Naive B cell (primary cell): ENCODE measurements at places on chromosomes 1 and 21.
A peak's percentile ranks its signal among the peaks of the same experiment; 100 is the strongest.

GRCh38 chr1:76500116-76500515, 367.2 kb upstream of the ST6GALNAC5 start:
- no peak for DNase-seq

GRCh38 chr1:160032165-160032820, 503 bp upstream of the PIGM start:
- peak; percentile 18 for DNase-seq

- DNase-seq: no peak
These were observed 747 bp downstream of the ADAMTS1 start for GRCh38 chr21:26844258-26845065.

- no peak for DNase-seq
These were observed 108.0 kb downstream of the TAS1R2 start for GRCh38 chr1:18751425-18751824.

DNA sequence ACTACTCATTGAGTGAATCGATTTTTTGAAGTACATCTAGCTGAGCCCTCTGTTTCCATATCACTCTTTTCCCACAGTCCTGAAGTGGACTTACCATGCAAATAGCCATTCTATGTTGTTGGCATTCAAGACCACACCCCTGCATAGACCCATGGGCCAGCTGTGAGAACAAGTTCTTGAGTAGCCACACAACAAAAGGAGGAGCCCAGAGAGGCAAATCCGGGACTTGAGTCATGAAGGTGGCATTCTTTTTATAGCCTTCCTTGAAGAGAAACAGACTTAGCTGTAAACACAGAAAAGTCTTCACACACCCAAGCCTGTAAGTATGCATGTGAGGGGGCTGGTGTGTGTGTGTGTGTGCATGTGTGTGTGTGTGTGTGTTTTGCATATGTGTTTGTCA, 13.8 kb upstream of the SPRR5 start:
- no peak for DNase-seq

- no peak for DNase-seq
These were observed 37.1 kb downstream of the EIF2B3 start for GRCh38 chr1:44949286-44949685.

- no peak for DNase-seq
These were observed 78.7 kb downstream of the TYW3 start for GRCh38 chr1:74811436-74812179.

DNA sequence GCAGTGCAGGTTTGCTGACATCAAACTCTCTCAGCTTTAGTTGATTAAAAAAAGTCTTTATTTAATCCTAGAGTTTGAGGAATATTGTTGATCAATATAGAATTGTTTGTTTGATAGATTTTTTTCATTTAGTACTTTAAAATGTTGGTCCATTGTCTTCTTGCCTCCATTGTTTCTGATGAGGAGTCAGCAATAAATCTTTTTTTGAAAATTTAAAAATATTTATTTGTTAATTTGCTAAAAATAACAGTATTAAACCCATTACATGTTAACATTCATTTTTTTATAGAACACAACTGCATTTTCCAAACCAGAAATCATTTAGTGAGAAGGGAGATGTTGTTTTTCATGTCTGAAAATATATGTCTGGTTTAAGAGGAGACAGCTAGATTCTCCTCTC, 173.8 kb upstream of the USP24 start:
- no peak for DNase-seq

GRCh38 chr1:66341446-66342089, 192.4 kb upstream of the SGIP1 start:
- DNase-seq: no peak

DNA sequence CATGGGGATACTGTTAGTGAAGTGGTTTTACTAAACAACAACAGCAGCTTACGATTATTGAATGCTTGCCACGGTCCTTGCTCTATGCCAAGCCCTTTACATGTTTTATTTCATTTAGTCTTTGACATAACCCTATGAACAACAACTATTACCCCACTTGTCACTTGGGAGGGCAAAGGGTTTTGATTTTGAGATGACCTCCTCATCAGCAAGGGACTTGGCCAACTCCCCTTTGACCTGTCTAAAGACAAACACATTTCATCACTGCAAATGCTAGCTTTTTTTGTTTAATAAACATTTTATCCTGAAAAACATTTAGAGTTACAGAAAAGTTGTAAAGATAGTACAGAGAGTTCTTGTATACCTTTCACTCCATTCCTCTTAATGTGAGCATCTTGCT, 152.5 kb upstream of the WNT4 start:
- DNase-seq: no peak

DNA sequence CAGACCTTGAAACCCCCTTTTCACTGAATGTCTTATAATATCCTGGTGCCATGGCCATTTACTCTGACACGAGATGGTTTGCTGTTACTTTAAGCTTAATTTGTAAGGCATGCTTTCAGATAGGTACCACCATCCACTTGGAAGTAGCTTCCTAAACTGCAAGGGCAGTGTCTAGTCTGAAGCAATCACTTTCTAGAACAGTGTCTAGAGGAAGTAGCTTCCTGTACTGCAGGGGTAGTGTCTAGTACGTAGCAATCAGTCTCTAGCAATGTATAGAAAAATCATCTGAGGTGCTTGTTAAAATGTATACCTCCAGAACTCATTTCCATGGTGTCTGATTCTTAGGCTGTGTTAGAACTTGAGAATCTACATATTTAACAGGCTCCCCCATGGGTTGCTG, 42.5 kb downstream of the ZBTB40 start:
- no peak for DNase-seq

GRCh38 chr1:230218667-230219066, 151.6 kb downstream of the GALNT2 start:
- no peak for DNase-seq

DNA sequence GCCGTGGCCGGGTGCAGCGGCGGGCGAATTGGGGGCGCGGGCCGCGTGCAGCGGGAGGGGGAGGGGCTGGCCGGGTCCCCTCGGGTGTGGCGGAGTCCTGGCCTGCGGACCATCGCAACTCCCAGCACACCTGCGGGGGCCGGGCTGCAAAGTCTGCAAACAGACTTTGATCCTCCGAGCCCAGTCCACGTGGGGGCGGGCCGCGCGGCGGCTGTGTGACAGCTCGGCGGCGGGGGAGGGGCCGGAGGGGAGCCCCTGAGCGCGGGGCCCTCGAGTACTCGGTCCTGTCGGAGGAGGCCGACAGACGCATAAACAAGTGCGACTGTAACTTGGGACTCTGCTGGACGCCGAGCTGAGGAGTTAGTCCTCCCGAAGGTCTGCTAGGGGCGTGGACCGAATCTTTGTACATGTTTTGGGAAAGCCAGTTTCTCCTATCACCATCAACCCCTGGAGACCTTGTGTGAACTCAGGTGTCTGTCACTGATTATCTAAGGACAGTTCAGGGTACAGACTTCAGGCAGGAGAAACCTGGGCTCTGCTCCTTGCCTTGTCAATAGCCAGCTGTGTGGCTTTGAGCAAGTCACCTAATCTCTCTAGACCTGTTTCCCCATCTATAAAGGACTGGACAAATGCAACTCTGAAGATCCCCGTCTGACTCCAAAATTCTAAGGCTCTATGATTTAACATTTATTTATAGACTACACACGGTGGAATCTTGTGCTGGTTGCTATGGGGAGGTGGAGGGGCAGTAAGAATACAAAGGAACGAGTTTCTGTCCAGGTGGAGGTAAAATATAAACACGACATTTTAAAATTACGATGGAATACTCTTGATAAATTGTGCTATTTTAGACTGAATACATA, 710 bp upstream of the SLC30A1 start:
- no peak for DNase-seq

DNA sequence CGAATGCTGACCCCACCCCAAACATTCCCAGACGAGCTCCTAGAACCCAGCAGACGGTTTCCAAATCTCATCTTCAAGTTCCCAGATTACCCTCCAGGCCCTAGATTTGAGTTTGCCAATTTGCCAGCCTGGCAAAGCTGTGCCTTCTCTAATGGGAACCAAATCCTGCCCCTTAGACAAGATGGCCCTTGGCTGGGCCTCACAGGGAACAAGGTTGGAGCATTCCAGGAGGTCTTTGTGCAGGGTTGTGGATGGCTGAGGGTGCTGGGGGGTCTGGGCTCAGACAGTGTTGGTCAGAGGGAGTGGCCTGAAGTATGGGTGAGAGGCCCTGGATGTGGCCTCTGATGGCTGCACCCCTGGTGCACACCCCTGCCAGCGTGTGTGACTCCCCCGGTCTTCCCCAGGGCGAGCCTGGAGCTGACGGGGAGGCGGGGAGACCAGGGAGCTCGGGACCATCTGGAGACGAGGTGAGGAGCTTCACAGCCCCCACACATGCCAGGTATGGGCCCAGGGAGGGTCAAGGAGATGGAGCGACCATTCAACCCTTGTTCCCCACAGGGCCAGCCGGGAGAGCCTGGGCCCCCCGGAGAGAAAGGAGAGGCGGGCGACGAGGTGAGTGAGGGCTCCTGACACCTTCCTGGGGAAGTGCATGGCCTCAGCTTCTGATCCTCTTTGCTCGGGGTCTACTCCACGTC, 10.2 kb downstream of the COL6A1 start:
- no peak for DNase-seq

- no peak for DNase-seq
These were observed 34.5 kb downstream of the BTG3 start for GRCh38 chr21:17578162-17578561.

DNA sequence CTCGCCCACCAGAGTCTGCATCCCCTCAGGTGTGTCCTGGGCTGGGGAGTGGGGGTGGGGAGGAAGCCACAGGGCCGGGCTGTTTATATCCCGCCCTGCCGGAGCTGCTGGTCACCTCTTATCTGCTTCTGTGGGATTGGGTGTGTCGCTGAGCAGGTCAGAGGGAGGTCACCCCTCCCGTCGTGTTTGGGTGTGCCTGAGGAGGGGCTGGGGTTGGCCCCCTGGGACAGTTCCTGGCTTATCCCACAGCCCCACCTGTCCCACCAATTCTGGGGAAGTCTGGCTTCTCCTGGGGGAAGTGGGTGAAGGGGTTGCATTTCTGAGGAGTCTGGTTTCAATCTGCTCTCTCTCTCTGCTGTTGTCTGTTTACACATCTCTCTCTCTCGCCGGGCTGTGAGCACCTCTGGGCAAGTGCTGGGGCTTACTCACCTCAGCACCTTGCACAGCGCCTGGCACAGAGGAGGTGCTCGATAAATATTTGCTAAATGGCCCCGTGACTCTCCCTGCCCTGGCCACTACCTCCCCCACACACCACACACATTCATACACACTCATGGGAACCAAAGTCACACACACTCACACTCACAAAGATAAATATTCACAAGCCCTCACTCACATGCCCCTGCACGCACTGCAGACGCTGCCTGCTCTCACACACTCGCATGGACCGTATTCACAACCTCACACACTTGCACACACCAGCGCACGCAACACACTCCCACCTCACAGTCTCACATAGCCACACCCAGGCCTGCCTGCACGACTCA, 8.3 kb downstream of the ELF3 start:
- DNase-seq: no peak

- DNase-seq: no peak
These were observed 110.4 kb downstream of the SLC30A10 start for GRCh38 chr1:219817914-219818313.

GRCh38 chr21:45584786-45585185, 42.5 kb upstream of the SLC19A1 start:
- DNase-seq: no peak

DNA sequence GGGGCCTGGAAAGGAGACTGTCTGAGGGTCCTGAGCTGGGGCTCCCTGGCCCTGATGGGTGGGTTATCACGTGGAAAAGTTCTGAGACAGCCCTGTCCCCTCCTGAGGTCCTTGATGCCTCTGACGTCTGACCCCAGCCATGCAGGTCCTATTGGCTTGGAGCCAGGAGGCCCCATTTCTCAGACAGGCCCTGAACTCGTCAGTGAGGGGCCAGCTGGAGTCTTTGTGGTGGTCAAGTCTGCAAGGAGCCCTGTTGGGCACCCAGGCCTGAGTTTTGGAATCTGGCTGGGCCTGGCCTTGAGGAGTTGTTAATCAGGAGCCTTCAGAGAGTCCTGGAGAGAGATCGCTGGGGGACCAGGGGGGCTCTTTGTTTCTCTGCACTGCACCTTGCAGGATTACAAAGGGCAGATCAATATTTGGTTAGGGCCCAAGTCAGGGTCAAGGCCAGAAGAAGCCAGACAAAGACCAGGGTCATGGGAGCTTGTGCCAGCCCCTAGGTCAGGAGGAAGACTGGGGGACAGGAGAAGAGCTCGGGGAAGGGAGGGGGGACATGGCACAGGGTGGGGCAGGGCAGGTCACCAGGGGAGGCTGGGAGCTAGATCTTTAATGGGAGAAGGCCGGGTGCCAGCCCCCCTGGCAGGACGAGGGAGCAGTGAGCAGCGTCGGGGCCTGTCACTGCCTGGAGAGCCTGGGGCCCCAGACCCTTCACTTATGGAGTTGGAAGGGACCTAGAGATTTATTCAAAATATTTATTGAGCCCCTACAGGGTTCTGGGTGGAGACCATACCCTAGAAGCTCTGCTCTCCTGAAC, 83.2 kb downstream of the PTPRU start:
- DNase-seq: no peak

DNA sequence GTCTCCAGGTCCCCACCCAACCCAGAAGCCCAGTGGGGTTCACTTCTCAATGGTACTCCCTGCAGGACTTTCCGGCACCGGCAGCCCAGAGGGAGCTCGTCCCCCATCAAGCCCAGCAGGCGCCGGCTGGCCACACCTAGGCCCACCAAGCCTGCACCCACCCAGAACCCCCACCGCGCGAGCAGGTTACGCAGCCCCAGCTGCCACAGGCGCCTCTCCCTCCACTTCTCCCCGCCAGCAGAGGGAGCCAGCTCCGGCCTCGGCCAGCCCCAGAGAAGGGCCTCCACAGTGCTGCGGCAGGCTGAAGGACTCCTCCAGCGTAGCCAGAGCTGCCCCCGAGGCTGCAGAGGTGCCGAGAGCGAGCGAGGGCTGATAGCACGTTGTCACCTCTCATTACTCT, 722.3 kb downstream of the PLA2G4A start:
- no peak for DNase-seq

GRCh38 chr1:208038303-208038702, 127.4 kb upstream of the CD34 start:
- no peak for DNase-seq

DNA sequence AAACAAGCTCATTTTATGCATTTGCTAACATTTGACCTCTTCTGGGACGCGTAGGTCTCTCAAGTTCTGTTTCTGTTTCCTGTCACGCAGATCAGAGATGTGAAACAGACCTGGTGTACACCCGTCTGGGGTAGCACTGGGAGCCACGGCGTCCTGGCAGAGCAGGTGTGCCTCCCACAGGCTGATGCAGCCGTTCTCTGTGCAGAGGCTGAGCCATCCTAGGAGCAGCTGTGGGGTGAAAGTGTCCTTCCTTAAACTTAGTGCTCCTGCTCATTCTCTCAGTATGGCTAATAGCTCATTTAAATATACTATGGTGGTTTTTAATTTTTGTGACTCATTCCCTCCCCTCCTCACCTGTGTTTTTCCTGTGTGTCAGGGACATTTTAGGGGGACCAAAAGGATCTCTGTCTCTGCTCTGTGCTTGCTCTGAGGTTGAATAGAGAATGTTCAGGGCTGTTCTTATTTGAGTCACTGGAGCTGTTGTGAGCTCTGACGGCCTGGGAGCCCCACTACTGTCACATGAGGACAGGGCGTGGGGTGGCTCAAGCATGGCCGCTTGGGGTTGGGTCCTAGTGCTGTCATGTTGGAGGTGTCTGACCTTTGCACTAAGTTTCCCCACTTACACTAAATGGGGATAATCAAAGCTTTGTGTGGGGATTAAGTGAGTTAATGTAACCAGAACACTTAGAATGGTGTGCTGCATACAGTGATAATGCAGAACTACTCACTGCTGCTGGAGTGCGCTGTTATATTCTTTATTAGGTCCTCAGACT, 43.0 kb downstream of the GALNT2 start:
- peak; percentile 44 for DNase-seq

- no peak for DNase-seq
These were observed 374 bp downstream of the MAB21L3 start for GRCh38 chr1:116111524-116112021.
